ENCODE measurements at places on chromosomes 2 and 18.
A peak's percentile ranks its signal among the peaks of the same experiment; 100 is the strongest.

- DNase-seq, result no peak
These were observed 768.3 kb upstream of the CDH7 start for GRCh38 chr18:64982414-64983055.

DNA sequence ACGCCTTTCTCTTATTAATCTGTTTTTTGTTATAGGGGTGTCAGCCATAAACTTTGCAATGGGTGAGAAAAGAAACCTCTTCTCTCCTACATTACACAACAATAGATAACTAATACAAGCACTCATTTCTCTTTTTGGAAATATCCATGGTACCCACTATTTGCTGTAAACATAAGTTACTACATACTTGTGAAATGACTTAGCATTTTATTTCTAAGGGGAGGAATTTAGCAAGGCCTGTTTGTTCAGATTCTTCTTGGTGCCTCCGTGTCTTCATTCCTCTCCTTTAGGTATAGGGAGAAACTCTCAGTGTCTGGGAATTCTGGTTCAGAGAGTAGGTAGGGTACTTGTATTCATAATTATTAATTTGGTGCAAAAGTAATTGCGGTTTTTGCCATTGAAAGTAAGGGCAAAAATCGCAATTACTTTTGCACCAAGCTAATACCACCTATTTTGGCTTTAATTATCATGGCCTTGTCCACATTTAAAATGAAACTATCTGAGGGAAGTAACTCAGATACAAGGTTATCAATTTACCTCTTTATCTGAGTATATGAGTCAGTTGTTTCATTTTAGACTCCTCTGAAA lies 134.8 kb downstream of the MREG start:
- DNase-seq, result no peak

DNA sequence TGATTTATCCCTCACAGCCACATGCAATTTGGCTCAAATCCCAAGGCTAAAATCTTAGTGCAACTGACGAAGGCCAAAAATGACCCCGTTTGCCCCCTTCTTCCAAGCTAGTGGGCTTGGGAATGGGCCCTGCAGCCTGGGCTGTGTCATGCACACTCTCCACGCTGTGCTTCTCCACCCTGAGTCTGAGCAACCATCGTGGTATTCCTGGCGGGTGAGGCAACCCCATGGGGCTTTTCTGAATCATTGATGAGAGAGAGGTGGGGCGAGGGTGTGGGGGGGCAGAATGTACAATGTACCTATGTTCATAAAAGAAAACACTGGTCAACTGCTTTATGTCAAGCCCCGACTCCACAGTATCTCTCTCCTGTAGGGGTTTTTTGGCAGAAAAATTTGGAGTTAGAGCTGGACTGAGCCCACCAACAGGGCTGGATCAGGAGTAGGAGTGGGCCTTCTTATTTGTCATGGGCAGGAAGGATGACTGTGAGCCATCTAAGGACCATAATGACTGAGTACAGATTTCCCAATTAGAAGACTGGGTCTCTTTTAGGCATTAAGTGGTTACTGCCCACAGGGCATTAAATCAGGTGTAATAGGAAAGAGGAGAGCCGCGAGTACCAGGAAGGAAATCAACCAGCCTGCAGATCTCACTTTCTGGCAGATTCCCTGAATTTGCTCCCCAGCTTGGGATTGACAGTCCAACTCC lies 8.9 kb downstream of the SULT1C2 start:
- no peak for DNase-seq

DNA sequence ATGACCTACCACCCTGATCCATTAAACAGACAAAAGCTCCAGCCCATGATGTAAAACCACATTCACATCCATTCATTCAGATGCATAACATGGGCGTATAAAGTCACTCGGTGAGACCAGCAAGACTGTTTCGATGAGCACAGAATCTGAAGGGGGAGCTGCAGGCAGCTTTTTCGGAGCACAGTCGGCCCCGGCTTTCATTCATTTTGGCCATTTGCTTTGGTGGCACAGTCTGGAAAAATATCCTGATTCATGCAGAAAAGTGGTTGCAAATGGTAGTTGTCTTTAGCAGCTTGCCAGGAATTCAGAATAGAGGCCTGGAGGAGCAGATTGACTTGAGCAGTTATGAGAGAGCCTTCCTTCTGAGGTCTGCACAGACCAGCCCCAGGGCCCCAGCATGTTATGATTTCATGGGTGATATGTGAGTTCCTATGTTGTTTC lies 11.2 kb downstream of the ARID5A start:
- no peak for DNase-seq

DNA sequence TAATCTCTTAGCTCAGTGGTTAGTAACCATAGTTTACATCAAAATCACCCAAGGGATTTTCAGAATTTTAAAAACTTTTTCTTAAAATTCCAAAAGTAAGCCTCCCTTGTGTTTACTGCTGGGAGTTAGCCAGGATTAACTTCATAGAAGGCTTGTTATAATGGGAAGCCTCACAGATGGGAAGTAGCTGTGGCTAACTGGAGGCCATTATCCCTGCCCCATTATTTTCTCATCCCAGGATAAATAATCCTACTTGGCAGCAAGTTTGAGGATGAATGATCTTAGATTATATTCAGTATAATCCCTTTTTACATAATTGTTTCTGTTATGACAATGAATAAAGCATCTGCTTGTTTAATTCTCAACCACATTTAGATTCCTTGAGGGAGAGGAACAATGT lies 25.5 kb downstream of the PLEK start:
- DNase-seq, result no peak

- no peak for DNase-seq
These were observed 23.8 kb upstream of the SLC35G4 start for GRCh38 chr18:11585596-11585995.

DNA sequence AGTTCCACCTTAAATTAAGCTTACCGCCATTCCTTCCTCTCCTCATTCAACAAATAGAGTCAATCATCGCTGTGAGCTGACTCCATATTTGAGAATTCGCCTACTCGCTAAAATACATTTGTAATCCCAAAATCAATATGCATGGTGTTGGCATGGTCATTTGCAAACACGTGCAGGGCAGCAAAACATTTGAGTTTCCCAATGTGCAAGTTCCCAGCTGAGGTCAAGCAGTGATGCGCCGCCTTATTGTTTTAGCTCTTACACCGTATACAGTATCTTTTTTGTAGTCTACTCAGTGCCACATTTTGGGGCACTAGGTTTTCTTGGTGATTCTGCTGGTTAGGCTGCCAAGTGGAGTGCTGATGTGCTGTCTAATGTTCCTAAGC lies 73.3 kb upstream of the MGAT4A start:
- DNase-seq, result no peak

GRCh38 chr18:55997151-55997561 lies 409.2 kb upstream of the TCF4 start:
- DNase-seq, result no peak

- DNase-seq, result no peak
These were observed 24.4 kb upstream of the RAB31 start for GRCh38 chr18:9683418-9684396.

- no peak for DNase-seq
These were observed 921.2 kb downstream of the DCC start for GRCh38 chr18:53261241-53261640.

DNA sequence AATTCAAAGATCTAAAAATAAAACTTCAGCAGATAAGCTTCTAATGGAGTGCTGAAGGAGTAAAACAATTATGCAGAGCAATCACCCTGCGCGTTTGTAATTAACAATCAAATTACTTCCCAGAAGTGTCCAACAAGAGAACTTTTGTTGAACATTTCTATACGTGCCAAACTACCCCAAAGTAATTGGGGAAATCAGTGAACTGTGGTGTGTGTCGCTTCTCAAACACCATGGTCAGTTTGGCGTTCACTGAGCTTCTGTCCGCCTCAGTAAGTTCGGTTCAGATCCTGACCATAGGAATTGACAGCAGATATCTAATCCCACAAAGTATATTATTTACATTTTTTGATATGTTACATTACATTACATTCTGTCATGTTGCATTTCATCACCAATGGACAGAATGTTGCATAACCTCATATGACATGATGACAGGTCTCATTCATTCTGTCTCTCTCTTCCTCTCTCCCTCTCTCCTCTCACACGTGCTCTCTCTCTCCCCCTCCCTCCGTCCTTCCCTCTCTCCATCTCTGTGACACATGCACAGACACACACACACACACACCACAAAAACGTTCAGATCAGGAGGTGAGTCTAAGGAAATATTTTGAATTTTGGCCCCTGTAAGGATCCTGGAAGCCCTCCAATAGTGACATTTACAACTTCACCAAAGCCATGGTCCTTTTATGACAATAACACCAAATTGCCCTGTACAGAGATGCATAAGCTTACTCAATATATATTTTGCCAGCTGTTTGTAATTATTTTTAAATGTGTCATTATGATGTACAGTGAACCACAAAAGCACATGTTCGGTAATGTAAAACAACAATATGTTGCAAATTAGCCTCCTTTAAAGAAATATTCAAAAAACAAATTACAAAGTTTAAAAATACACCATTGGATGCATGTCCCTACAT lies 269.2 kb downstream of the FIGN start:
- no peak for DNase-seq

GRCh38 chr2:195486987-195487644 lies 169.9 kb upstream of the SLC39A10 start:
- DNase-seq, result no peak

- peak; percentile 4 for DNase-seq
These were observed 93.2 kb upstream of the PKDCC start for GRCh38 chr2:41954304-41955291.

GRCh38 chr18:57780318-57780705 lies 22.8 kb downstream of the ATP8B1 start:
- DNase-seq, result no peak

DNA sequence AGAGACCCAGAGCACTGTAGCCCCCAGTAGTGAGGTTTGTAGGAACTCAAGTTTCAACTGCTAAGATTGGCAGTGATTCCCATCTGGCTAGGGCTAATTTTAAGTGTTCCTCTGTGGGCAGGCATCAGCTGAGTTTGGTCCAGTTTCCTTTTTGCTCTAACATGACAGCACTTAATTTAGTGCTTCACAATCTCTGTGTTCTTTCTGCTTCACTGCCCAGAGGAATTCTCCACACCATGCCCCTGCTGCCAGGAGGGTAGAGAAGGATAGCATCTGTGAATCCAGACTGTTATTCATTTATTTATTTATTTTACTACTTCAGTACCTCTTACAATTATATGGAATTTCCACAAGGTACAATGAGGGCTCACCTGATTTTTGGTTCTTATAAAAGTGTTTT lies 549.9 kb upstream of the FSIP2 start:
- DNase-seq, result no peak

- DNase-seq, result no peak
These were observed 2.6 kb downstream of the BZW1 start for GRCh38 chr2:200814276-200814815.

DNA sequence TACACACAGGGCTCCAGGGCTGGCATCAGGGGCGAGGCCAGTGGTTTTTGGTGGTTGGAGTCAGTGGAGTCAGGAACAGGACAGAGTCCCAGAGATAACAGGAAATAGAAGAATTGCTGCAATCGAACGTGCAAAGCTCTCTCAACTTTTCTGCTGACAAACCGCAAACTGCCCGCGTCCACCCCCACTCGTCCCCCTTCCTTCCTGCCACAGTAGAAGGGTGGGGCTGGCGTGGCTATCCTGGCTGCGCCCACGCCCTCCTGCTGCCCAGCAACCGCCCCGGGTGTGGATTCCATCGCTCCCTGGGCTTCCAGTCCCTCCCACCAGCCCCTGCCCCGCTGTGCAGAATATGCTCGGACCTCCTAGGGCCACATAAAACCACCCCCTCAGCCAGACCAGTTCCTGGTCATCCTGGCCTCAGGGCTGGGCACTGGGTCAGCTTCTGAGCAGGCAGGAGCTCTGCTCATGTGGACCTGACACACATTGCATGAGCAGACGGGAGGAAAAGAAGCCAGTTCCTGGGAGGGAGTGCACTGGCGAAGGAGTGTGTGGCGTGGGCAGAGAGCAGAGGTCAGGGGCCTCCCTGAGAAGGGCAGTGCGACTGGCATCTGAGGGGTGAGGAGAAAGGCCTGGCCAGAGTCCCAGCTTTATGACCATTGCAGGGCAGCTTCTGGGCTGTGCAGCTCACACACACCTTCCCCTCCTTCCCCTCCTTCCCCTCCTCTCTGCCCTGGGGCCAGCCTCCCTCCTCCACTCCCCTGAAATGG lies 85.4 kb upstream of the ATG16L1 start:
- DNase-seq, result no peak

- no peak for DNase-seq
These were observed 153.3 kb upstream of the RBMS1 start for GRCh38 chr2:160646684-160647444.

DNA sequence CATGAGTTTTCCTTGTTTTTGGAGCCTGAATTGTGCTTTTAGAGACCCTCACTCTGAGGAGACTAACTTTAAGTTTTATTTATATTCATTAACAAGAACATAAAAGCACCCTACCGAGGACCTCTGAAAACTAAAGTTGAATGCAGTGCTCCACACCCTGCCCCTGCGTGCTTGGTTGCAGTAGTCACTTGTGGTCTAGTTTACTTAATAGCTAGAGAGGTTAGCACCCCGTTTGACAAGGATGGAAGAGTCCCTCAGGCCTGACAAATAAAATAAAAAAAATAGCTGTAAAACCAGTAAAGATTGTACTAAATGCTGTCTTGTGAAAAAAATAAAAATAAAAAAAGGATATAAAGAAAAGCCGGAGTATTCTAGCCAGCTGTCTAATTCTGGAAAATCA lies 395.2 kb downstream of the MTX2 start:
- DNase-seq, result no peak

DNA sequence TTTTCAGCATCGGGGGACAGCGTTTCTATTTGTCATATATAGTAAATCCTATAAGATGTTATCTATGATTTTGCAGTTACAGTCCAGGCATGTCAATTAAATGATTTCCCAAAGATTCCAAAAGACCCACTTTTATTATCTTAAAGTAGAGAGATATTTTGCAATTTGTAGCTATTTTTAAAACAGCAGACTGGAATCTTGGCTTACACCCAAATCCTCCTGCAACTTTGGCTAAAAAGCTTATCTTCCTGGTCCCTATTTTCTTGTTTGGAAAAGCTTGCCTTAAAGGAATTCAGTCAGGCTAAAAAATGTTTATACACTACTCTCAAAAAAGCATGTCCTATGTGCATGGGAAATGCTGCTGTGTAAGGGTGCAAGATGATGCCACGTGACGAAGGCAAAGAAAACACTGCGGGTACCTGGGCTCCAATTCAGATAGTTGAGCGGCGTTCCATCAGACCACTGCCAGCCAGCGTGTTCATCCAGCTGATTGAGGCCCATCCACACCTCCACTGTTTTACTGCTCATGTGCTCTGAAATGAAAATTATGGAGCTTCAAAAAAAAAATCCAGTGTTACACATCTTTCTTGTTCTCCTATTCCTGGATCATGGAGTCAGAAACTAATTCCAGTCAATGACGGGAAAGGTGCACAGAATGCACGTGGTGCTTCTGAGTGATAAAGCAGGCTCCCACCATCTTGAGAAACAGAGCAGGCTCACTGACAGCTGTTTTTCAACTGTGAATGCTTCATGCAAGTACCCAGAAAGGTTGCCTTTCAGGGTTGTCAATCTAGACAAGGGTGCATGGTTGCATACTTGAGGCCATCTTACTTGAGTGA lies 33.8 kb downstream of the PLA2R1 start:
- DNase-seq, result no peak

- no peak for DNase-seq
These were observed 28.5 kb upstream of the RTTN start for GRCh38 chr18:70233974-70234373.

Measured in omental fat pad (tissue), 4 donors.